Activated CD4-positive, alpha-beta T cell treated with anti-CD3 and anti-CD28 coated beads, Interleukin-2, amount 10 ng/mL, durations not matched to agents 7 days and 5 days (primary cell): ENCODE measurements at places on chromosomes 2 and 18. TPM values are rescaled to one million over a fixed set of nuclear protein-coding genes. Genes with fewer than 3 reads are reported as not detected.

- no peak for DNase-seq
Observed at GRCh38 chr2:95010126-95010525, 15.4 kb upstream of the MAL start.

DNA sequence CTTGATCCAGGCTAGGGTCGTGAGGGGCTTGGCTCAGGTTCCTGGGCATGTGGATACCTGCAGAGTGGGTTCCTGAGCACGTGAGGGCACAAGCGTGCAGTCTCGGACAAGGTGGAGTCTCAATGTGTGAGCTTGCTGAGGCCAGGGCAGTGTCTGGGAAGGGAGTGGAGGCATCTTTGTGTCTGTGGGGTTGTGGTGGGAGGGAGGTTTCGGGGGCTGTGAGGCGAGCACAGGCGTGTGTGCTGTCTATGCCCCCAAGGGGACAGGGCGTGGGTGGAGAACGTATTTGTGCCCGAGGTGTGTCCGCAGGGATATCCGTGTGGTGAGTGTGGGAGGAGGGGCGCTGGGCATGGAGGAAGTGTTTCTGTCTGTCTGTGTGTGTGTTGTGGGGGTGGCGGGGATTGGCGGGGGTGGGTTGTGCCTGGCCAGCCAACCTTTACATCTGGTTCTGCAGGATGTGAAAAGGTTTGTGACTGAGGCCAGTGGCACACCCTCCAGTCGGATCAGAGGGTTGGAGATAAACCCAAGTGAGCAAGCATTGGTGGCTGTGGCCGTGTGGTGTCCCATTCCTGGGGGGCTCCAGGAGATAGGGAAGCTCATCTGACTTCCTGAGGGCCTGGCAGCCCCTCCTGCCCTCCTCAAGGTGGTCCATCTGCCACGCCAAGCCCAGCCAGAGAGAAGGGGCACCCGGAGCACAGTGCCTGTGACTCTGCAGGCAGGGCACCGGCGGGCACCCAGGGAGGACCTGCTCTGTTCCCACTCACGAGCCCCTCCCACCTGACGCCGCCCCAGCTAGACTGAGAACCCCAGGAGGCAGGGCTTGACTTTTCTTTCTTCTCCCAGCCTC, 57.1 kb downstream of the ZFP36L2 start:
- peak; percentile 31 for DNase-seq

The RNF138 gene
- total RNA-seq, result 67.7 TPM

DNA sequence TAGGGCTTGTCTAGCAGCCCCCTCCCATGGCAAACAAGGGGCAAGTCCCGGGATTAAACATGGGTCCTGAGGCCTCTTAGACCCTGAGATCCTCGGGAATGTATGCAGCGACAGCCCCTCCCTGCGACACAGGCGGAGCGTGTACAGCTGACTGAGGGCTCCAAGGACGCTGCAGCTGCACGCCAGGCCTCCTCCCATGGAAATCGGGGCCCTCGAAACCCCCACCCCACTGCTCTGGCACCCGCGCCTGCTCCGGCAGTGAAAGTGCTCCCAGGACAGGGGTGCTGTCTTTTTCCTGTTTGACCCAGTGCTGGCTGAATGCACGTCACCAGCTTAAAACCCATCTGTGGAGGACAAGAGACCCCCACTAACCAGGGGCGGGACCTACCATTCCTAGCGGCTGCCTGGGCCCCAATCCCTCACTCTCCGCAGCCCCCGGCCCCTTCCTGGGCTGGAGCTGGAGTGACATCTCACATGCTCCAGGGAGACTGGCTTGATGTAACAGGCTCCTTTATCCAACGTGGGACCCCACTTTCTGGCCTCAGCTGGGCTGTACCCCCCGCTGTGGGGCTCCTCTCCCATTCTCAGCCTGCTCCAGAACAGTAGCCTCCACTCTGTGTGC, 247.7 kb downstream of the TWIST2 start:
- no peak for DNase-seq

DNA sequence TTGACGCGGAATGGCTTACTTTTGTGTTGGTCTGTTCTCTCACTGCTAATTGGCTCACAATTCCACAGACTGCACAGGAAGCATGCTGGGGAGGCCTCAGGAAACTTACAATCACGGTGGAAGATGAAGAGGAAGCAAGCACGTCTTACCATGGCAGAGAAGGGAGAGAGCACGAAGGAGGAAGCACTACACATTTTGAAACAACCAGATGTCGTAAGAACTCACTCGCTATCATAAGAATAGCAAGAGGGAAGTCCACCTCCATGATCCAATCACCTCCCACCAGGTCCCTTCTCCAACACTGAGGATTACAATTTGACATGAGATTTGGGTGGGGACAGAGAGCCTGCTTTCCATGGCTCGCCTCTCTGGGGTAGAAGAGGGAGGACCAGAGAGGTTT, 106.2 kb downstream of the KCNF1 start:
- no peak for DNase-seq

DNA sequence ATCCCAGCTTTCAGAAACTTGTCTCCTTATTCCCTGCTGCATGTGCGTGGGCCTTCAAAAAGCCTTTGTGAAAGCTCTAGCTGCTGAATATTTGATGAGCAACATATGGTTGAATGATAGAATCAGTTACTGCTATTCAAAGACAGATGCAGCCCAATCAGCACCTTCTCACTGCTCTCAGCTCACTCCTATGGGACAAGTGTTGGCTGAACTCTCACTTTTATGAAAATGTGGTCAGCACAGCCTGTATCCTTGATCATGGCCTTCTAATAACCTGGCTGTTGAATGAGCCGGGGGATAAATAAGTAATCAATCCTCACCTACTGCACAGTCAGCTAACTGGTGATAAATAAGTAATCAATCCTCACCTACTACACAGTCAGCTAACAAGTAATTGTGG, 103.2 kb downstream of the PIEZO2 start:
- no peak for DNase-seq

DNA sequence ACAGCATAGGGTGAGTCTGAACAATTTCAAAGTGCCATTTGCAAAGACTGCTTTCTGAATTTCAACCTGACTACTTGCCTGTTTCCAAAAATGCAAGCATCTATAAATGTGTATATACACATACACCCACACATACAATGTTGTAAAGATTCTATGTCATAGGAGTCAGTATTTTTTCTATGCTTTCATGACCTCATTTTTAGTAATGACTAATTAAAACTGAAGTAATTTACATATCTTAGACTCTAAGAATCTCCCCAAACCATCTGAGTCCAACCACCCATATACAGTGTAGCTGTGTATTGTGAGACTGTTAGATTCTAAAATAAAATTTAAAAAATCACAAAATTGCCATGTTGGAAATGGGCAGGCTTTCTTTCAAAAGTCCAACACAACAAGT, 162.0 kb upstream of the STK17B start:
- no peak for DNase-seq

The AMER3 gene
- total RNA-seq, result not detected

DNA sequence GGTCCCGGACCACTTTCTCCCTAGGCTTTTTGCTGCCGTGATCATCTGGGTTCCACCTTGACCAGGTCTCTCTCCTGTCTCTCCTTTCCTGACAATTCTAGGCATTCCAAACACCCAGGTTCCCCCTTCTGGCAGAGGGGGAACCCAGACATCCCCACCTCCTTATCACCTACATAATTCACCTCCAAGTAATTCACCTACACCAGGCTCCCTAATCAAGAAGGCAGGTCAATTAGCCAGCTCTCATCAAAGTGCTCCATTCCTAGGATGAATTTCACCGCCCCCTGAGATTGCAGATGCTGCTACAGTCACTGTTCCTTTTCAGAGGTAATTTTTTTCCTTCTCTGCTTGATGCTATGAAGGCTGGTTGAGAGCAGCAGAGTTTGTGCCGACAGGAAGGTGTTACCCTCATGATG, 42.3 kb upstream of the ATG16L1 start:
- no peak for DNase-seq

DNA sequence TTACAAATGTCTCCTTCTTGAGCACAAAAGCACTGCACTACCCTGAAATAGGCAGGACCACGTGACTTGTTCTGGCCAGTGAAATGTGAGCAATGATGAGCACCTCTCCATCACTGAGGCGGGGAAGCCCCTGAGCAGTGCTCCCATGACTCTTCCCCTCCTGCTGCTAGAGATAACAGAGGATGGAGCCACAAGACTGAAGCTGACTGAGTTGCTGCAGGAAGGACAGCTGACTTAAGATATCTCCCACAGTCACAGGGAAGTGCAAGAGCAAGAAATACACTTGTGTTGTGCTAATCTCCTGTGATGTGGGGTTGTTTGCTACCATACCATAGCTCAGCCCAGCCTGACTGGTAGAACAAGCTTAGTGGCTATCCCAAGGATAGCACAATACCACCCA, 38.7 kb downstream of the STK39 start:
- no peak for DNase-seq

GRCh38 chr2:238021327-238021726, 39.5 kb upstream of the SCLY start:
- no peak for DNase-seq

- DNase-seq, result no peak
Observed at GRCh38 chr2:19580830-19581229, 222.4 kb upstream of the OSR1 start.

The CYP1B1 gene
- total RNA-seq, result 13.8 TPM

The TRIB2 gene
- total RNA-seq, result 85.4 TPM

The IL1B gene
- total RNA-seq, result not detected

The GALR1 gene
- not detected for total RNA-seq

The DTYMK gene
- total RNA-seq, result 79.7 TPM

The BCL11A gene
- 0.30 TPM for total RNA-seq

The RNF103 gene
- 12.7 TPM for total RNA-seq

GRCh38 chr2:45368792-45369191, 242.3 kb downstream of the SRBD1 start:
- DNase-seq, result no peak

The RAD51AP2 gene
- not detected for total RNA-seq

The ARHGEF4 gene
- 0.47 TPM for total RNA-seq

GRCh38 chr18:37225279-37225678, 340.3 kb downstream of the CELF4 start:
- DNase-seq, result no peak
